ENCODE measurements at places on chromosomes 3 and 15. TPM values are rescaled to one million over a fixed set of nuclear protein-coding genes. Genes with fewer than 3 reads are reported as not detected.

- DNase-seq: no peak
Measured at GRCh38 chr15:41493902-41494189, 172 bp downstream of the ITPKA start.

- DNase-seq: no peak
Measured at GRCh38 chr15:64122936-64123351, 27.2 kb downstream of the SNX1 start.

GRCh38 chr3:158841387-158841786 lies 39.5 kb downstream of the MFSD1 start:
- no peak for DNase-seq

The ERC2 gene
- total RNA-seq: 1.0 TPM

The SEMA3G gene
- 3.5 TPM for total RNA-seq
